GM04503 (cell line): ENCODE measurements at places on chromosomes 7 and 10.

DNA sequence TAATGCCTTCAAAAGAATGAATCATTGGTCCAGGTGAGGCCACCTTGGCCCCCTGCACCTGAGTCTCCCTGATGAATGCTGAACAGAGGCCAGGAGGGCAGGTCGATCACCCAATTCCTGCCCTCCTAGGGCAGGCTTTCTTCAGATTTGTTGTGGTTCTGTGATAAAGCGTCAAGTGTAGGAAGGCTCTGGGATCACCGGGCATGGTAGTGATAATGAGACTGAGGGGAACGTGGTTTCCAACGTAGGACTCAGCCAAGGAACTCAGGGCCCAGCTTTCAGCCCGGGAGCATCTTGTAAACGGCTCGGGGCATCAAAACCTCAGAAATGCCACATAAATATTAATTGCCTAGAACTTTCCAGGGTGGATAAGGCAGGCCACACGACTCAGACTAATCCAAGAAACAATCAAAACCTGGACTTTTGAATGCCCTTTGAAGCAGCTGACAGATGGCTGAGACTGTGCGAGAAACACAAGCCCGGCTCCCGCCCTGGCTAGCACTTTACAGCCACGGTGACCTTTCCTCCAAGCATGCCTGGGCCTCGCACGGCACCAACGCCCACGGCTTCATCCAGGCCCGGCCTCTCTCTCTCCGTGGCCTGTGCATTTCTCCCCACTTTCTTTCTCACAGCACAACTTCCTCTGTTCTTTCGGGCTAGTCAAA is 239.3 kb upstream of the GRB10 start:
- DNase-seq: no peak

- DNase-seq: no peak
Observed at GRCh38 chr10:104735757-104736391, 94.8 kb downstream of the SORCS3 start.

DNA sequence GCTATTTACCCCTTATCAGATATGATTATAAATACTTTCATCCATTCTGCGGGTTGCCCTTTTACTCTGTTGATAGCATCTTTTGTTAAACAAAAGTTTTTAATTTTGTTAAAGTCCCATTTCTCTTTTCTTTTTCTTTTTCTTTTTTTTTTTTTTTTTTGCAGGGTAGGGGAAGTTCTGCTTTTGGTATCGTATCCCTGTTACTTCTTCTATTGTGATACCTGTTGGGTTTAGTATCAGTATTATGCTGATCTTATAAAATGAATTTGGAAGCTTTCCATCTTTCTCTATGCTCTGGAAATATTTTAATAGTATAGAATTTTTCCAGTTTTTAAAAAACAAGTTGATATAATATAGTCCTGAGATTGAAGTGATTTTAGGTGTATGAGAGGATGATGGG is 6.0 kb downstream of the CCNJ start:
- DNase-seq: no peak

GRCh38 chr10:127119936-127120335 is 76.5 kb downstream of the INSYN2A start:
- DNase-seq: no peak

- DNase-seq: no peak
Observed at GRCh38 chr10:75283078-75283670, 47.4 kb upstream of the COMTD1 start.

DNA sequence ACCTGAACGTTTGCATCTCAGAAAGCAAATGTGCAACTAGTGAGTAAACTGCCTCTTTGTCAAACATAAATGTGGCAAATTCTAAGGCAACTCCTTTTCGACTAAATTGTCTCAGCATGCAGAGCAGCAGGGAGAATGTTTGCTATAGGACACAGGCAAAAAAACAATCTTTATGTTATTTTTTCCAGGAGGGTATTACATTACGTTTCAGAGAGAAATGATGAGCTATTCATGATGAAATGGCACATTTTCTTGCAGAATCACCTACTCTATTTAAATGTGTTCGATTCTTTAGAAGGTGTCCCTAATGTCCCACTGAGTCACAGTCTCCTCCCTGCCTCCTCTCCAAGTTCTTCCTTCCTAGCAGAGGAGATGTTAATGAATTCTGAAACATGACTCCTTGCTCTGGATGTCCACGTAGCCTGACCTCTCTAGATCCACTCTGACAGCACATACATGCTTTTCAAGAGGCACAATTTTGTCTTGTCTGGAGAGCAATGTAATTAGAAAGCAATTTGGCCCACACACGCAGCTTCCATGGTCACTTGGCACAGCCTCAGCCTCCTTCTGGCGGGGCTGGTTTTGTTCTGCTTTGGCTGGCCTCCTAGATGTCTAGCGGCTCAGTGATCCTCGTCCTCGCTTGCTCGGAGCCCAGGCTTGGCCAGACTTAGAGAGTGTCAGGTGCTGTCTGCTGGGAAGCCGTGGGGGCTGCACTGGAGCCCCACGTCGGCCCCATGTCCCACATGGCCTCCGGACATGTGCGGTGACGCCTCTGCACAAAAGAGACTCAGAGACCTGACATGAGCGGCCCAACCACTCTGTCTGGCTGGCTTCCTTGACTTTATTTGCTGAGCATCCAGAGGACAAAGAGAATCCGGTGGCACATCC is 125.7 kb upstream of the ZNF438 start:
- DNase-seq: peak; percentile 54

GRCh38 chr10:99788598-99789256 is 6.3 kb downstream of the ABCC2 start:
- peak; percentile 98 for DNase-seq

DNA sequence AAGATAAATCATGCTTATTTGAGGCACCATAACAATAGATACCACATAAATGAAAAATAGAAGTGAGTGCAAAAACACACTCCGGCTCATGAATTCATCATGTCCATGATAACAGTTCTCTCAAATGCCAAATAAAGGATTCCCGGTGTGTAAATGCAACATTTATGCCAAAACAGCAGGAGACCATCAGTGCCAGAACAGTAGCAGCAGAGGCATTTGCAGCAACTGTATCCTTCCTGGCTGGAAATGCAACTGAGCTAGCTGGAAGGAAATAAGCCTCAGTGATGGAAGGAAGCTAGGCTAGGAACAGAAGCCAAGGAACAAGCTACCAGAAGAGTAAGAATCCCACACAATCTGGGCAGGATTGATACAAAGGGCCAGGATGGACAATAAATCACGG is 79.9 kb upstream of the THSD7A start:
- no peak for DNase-seq

GRCh38 chr7:91800389-91800788 is 80.1 kb downstream of the MTERF1 start:
- no peak for DNase-seq

DNA sequence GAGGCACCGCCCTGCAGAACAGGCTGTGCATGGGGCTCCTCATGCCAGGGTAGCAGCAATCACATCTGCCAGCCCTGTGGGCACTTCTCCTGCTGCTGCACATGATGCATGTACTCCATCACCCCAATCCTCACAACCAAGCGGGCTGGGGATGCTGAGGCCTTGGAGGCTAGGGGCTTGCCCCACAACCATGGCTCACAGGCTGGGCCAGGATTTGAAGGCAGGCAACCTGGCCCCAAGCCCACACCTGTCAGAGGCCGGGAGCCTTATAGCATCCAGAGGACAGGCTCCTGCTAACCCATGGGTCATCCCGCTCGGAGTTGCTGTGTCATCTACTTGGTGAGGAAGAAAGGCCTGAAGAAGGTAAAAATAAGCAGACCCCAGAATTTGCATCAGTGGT is 2.2 kb downstream of the POLM start:
- DNase-seq: no peak

DNA sequence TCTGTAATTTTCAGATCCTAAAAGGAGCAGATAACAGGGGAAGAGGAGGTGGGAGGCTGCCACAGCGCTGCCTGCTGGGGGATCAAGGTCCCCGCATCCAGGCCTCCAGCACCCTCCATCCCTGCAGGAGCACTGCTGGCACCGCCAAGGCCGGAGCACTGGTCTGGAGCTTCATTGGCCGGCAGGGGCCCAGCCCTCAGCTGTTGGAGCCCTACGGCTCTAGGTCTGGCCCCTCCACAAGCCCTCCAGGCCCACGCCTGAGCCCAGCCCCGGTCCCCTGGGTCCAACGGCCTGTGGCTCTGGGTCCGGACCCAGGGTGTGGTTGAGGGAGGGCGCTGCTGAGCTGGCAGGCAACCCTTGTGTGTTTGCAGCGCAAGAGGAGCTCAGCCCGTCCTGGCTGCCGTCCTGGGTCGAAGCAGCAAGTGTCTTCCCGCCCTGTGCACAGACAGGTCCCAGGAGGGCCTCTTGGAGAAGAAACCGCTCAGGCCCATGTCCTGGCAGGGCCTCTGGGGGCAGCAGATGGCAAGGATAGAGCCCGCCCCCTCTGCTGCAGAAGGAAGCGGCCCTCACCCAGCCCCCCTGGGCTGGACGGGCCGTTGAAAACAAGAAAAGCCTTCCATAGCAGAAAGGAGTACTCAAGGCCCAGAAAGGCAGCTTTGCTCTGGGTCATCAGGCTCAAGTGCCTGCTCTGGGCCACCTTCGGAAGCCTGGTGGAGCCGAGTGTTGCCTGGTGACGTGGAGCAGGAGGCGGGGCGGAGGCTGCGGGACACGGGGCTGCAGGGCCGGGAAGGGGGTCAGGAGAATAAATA is 54.3 kb upstream of the TNRC18 start:
- DNase-seq: no peak

DNA sequence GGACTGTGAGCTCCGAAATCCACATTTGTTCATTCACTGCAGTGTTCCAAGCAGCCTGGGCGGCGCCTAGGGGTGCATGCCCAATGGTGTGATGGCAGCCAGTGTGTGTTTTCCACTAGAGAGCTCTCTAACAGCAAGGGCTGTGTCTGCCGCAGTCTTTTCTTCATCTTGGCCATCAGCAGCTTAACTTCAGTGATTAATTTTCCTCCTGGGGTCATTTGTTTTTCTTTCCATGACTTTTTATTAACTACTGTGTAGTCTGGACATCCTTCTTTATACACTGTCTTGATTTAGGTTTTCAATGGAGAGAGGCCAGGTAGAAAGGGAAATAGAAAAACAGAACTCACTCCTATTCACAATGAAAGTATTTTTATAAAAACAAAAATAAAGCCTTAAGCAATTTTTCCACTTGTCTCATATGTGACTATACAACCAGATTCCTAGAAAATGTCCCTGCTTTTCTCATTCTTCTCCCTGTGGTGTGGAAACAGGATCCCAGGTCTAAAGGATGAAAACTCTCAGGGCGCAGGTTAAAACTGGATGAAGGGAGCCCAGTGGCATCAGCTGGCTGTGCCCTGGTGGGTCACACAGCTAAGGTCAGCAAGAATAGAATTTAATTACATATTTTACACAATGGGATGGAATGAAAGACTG is 176.8 kb downstream of the PKD1L1 start:
- DNase-seq: no peak

GRCh38 chr10:24920907-24921881 is 31.2 kb downstream of the PRTFDC1 start:
- DNase-seq: peak; percentile 85

DNA sequence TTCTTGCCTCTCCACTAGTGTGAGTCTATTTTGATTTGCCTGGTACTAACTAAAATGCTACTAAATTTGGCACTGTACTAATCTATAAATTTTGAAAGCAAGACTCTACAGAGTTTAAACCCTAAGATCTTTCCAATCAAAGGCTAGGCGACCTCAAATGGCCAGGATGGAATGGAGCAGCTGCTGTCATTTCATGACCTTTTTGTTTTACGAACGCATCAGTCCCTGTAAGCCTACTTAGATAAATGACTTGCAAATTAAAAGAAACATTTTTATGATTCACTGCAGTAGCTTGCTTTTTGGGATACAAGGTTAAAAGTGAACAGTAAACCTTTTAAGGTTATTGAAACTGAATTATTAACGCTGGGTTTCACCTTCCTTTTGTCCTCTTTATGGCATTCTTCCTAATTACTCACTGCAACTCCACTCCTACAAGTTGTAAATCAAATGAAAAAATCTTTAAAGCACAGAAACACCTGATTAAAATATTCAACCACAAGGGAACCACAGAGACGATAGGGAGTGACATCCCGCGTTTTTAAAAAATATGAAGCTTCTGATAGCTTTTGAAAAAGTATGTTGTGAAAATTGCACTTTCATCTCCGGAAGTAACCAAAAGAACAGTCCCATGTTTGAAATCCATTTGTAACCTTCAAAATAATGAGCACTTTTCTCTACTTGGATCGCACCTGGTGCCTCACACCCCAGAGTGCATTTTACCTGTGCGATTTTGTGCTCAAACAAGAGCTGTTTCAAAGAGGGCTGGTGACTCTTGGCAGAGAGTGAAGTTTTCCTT is 595.1 kb downstream of the PARD3 start:
- no peak for DNase-seq

GRCh38 chr10:131946321-131946751 is 35.4 kb downstream of the BNIP3 start:
- DNase-seq: peak; percentile 17

GRCh38 chr10:122128357-122128756 is 139.4 kb downstream of the TACC2 start:
- no peak for DNase-seq
